ENCODE measurements at places on chromosomes 5 and 9.

- DNase-seq: no peak
These were observed 569.1 kb upstream of the MEF2C start for GRCh38 chr5:89452081-89452480.

GRCh38 chr5:136484808-136485325 is 119.5 kb upstream of the TRPC7 start:
- DNase-seq: no peak

GRCh38 chr9:130478736-130479575 is 34.2 kb downstream of the ASS1 start:
- DNase-seq: no peak

DNA sequence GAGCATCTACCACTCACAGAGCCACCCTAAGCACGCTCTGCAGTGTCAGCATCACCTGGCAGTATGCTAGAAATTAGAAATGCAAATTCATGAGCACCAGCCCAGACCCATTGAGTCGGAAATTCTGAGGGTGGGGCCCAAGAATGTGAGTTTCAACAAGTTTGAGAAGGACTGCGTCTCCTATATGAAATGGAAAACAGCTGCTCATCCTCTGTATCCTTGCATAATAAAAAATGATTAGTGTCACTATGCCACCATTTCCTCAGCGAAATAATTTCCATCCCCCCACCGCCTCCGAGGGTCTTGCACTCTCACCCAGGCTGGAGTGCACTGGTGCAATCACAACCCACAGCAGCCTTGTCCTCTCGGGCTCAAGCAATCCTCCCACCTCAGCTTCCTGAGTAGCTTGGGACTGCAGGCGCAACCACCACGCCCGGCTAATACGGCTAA is 1.3 kb upstream of the IQGAP2 start:
- DNase-seq: no peak

DNA sequence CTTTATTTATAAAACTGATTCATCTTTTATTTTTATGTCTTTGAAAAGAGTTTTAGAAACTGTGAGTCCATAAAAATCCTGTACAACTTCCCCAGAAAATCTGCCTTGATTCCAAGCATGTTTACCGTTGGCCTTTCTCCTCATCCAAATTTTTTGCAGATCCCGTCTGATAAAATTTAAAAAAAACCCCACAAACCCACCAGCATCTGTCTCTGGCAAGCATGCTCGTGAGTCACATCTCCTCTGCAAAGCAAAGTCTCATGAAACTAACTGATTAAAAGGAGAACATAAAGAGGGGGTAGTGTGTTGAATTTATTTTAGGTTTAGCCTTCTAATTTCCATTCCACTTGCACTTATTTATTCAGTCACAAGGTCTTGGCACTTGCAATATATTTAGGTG is 109.4 kb downstream of the MAT2B start:
- DNase-seq: no peak

GRCh38 chr5:141618030-141618803 is 583 bp downstream of the DIAPH1 start:
- peak; percentile 51 for DNase-seq

DNA sequence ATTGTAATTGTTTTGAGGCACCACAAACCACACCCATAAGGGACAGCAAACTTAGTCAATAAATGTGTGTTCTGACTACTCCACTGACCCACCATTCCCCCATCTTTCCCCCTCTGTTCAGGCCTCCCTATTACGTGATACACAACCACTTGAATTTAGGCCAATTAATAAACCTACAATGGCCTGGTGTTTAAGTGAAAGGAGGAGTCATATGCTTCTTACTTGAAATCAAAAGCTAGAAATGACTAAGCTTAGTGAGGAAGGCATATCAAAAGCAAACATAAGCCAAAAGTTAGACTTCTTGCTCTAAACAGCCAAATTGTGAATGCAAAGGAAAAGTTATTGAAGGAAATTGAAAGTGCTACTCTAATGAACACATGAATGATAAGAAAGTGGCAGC is 14.6 kb downstream of the ZBTB43 start:
- no peak for DNase-seq

DNA sequence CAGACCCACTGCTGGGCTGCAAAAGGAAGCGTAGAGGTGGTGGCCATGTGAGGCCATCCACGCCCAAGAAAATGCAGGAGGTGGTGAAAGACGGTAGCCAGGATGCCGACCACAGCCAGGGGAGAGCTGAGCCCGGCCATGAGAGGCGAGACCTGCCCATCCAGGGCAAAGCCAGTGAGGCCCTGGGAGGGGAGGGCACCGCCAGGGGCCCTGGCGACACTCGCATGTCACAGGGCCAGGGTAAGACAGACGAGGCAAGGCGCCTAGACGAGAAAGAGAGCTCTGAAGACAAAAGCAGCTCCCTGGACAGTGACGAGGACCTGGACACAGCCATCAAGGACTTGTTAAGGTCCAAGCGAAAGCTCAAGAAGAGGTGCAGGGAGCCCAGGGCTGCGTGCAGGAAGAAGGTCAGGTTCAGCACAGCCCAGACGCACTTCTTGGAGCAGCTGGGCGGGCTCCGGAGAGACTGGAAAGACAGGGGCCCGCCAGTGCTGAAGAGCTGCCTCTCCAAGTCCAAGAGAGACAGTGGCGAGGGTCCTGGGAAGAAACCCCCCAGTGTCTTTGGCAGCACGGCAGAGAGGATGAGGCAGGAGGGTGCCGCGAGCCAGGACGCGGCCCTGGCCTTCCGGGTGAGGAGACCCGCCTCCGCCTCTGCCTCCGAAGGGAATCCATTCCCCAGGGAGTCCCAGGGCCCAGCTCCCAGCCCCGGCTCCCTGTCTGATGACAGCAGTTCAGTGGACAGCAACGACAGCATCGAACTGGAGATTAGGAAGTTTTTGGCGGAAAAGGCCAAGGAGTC is 6.9 kb downstream of the PPP1R26 start:
- no peak for DNase-seq

- DNase-seq: peak; percentile 82
These were observed at the start of gene ABLIM3 for GRCh38 chr5:149141224-149141956. ABLIM3 (plus strand) TSS chr5:149141493; CDS start chr5:149142096, 603 bp downstream.

DNA sequence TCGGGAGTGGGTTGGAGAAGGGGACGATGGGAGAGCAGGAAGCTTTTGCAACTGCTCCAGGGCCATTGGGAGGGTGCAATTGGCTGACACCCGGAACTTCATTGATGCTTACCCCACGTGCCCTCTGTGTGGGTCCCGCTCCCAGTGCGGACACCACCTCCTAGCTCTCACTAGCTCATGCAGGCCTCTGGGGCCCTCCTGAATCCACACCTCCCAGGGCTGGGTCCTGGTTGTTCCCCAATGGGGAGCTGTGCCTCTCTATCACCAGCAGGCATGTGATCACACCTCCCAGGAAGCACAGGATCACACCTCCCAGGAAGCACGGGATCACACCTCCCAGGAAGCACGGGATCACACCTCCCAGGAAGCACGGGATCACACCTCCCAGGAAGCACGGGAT is 32.1 kb upstream of the FCN2 start:
- no peak for DNase-seq

GRCh38 chr5:68547622-68548021 is 332.1 kb downstream of the PIK3R1 start:
- no peak for DNase-seq

- DNase-seq: no peak
These were observed at the start of gene SHC3 for GRCh38 chr9:89177944-89178829. SHC3 (minus strand) TSS chr9:89178818; CDS start chr9:89178460, 358 bp downstream.

DNA sequence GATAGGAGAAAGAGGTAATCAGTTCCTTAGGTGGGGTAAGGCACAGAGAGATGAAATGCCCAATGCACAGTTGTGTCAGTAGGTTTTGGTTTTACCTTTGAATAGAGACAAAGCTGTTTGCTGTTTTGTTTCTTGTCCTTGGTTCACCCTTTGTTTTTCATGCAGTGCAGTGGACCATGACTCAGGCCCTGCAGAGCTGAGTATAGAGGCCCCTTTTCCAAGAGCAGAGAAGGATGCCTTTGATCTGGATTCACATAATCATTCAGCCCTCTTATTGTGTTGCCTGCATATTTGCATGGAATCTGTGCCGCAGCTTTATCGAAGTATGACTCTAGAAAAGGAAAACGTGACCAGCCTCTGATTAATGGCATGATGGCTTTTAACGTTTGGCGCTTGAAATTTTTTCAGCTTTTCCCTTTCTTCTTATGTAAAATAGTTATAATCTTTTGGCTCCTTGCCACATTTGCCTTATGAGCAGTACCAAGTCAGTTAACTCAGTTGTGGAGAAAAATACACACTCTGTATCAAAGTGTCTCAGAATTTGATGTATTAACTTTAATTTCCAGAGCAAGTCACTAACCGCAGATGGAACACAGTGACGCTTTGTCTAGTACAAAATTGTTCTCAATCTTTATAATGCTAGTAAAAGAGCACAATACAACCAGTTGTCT is 197.6 kb downstream of the KDM4C start:
- DNase-seq: peak; percentile 6

DNA sequence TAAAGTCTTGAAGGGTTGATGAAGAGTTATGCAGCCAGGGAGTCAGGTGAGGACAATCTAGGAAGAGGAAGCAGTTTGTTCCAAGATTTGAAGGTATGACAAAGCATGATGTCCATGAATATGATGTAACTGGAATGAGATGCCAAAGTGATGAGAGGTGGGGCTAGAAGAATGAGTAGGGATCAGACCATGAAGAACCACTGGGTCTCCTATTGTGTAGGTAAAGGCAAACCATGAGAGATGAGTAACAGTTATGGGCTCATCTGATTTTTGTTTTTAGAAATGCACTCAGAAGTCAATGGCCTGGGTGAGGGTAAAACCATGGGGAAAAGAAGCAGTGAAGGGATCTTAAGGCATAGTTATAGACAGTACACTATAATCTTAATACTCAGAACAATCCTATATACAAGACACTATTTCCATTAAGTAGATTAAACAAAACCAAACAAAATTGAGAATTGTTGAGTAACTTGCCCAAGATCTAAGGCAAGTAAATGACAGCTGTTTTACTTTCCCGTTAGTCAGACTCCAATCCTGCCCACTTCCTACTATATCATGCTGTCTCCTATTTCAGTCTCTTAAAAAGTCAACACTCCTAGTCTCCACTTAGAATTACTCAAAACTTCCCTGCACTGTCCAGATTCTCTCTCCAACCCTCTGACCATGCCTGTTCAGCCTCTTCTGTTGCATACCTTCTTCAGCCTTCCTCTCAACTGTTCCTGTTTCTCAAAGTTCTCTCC is 393.8 kb upstream of the MEF2C start:
- no peak for DNase-seq

GRCh38 chr9:109597496-109597895 is 99.4 kb upstream of the PTPN3 start:
- DNase-seq: no peak

- no peak for DNase-seq
These were observed 284.5 kb downstream of the TMEM38B start for GRCh38 chr9:105978826-105979225.

- DNase-seq: no peak
These were observed 103.3 kb downstream of the SYK start for GRCh38 chr9:90904706-90905478.

DNA sequence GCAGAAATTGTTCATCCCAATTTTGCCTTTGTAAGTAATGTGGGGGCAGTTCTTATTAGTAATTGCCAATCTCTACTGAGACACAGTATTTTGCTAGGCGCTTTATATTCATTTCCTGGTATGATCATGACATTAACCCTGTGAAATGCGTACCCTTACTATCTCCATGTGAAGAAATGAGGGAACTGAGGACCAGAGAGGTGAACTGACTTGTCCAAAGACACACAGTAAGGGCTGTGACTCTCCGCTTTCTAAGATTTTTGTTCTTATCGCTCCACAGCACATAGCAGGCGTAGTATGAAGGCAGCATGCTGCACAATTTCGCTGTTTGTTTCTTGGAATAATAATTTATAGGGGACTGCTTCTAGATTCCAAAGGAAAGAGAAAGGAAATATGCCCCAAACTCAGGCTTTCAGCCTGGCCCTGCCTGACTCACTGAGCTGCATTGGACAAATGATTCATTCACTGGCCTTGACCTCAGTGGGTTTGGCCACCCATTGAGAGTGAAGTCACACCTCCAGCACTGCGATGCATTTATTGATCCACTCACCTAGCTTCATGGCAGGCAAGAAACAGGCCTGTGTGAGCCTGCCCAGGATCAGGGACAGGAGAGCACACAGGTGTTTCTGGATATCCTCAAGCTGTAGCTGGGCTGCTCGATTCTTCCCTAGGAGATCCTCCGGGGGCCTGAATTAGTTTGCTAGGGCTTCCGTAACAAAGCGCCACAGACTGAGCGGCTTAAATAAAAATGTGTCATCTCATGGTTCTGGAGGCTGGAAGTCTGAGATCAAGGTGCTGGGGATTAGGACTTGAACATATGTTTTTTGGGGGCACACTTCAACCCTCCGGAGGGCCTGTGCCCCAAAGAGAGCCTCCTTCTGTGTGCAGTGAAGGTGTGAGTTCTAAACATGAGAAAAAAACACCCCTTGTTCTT is 7.2 kb upstream of the DUSP1 start:
- DNase-seq: no peak

- DNase-seq: no peak
These were observed 293.0 kb downstream of the ZNF608 start for GRCh38 chr5:124453221-124454051.

DNA sequence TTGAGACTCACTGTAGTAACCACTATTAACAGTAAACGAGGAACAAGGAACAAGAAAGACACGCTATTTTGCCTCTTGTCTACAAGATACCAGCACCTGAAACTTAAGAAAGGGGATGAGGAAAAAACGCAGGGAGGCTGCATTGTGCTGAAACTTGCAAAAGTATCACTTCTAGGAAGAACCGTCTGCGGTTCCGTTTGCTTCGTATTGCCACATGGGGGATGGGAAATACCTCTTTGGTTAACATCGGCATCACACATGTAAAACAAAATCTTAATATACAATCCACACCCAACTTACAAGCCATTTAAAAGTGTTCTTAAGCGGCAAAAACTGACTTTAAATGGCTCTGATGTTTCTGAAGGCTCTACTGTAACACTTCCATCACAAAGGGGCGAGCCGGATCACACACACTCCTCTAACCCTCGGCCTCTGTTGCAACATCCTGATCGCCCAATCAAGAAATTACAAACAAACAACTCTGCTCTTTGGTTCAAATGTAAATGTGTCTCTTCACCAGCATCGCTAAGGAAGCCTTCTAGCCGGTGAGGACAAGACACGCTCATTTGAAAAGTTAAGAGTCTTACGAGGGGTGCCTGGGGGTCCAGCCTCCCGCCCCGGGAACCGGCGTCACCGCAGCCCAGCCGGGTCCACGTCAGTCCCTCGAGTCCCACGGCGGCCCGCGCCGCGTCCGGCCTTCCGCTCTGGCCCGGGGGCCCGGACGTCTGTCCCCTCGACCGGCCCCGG is 621 bp downstream of the SEC16A start:
- DNase-seq: no peak

- no peak for DNase-seq
These were observed 1653.4 kb downstream of the EFNA5 start for GRCh38 chr5:106017243-106017857.

GRCh38 chr5:133531594-133531993 is 80.7 kb downstream of the FSTL4 start:
- DNase-seq: no peak

DNA sequence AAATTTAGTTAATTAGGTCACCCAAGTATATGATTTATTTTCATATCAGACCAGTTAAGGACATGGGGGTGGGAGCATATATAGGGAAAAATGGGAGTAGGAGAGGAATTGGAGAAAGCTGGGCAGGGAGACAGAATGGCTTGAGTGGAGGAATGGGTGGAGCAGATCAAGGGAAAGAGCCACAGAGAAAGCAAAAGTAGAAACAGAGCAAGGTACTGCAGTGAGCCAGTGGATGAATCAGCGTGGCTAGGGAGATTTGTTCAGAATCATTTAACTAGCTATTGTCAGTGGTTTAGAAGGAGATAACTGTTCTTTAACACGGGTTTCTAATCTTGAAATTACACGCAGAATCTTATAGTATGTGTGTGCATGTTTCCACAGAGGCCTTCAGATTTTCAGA is 37.4 kb downstream of the SNX24 start:
- DNase-seq: no peak

Measured in head of caudate nucleus (tissue), 42 donors.